Stimulated activated CD4-positive, alpha-beta T cell treated with anti-CD3 and anti-CD28 coated beads, Interleukin-15, amount 100 ng/mL, for 48 hours (primary cell): ENCODE measurements at places on chromosomes 2 and 18.

DNA sequence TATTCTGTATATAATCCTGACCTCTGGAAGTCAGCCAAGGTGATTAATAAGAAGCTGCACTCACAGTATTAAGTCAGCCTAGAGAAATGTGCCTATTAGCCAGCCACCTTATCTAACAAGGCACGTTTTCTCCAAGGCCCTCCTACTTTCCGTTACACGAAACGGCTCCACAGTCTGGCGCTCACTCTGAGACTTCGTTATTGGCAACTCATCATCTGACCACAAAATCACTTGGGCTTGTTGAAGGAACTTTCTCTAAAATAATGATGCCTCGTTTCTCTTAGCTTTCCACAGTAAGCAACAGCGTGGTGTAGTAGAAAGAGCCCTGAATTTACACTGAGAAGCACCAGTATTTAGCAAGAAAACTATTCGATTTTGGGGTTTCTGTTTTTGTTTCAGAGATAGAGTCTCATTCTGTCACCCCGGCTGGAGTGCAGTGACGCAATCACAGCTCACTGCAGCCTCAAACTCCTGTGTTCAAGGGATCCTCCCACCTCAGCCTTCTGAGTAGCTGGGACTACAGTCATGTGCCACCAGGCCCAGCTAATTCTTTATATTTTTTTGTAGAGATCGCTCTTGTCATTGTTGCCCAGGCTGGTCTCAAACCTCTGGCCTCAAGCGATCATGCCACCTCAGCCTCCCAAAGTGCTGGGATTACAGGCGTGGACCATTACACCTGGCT lies 53.6 kb upstream of the SLC14A1 start:
- DNase-seq, result peak; percentile 46

DNA sequence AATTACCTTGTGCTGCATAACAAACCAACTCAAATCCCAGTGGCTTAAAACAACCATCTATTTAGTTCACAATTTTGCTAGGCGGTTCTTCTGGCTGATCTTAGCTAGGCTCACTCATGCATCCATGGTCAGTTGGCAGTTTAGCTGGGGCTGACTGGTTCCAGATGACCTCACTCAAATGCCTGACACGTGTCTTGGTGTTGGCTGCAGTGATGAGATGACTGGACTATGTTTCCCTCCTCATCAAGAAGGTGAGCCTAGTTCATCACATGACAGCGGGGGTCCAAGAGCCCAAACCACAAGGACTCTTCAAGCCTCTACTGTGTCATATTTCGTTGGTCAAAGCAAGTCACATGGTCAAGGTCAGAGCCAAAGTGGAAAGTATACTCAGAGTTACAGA lies 42.7 kb upstream of the ACTR3 start:
- no peak for DNase-seq

DNA sequence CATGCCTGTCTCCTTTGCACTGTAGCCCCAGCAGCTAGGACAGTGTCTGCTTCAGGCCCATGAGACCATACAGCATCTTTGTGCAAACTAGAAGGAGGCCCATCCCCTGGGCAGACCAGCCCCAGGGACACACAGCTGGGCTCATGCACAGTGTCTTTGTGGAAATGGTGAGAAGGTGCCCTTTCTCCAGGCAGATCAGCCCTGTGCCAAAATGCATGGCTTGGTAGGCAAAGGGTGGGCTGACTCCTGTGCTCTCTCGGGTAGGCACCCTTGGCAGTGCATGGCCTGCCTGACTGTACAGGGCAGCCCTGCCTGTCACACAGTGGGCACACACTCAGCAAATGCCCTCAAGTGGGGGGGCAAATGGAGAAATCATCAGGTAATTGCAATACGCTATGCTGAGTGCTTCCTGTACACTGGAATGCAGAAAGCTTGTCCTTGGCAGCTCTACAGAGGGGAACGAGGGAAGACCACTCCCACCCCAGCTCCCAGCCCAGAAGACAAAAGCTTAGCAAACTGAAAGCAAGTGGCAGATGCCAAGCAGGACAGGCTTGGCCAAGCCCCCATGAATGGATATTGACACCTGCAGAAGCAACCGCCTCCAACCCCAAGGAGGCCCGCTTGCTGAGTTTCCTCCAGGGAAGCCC lies 21.6 kb downstream of the TNS1 start:
- no peak for DNase-seq

DNA sequence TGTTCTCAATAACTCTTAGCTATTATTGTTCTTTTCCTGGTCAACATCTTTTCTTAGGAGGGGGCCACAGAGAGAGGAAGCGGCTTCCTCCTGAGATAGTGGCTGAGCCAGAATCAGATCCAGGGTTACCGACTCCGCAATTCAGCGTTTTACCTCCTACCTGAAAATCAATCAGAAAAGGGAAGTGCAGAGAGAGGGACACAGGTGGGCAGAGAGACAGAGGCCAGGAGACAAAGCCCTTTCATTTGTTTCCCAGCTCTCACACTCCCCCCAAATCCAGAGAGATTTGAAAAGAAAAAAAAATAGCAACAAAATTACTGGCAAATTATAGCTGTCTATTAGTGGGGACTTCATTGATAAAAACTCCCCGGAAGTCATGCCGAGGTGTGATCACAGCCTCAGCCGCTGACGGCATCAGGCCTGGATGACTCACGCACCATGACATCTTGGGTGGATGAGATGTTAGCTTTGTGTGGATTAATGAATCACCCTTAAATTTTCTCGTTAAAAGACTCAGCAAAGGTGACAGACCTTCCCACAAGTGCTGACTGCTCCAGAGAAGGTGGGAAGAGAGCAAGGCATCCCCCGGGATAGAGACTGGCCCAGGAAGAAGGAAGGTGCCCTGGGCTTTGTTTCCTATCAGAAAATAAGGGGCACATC lies 120.7 kb downstream of the LOXHD1 start:
- DNase-seq, result no peak

GRCh38 chr2:121340926-121341325 lies 55.9 kb upstream of the TFCP2L1 start:
- DNase-seq, result no peak

DNA sequence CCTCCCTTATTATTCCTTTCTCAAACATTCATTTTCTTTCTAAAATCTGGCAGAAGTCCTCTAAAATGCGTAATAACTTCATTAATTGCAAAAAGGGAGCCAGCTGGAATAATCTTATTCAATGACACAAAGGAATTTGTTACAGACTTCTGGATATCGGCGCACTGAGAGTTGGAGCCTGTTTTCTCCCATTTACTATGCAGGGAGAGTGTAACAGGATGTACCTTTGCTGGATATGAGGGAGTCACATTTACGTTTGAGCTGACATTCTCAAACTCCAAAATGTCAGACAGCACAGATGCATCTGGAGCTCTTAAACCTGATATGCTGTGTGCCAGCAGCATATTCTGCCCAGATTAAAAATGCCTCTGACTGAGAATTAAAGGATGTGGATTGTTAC lies 275.3 kb downstream of the TMX3 start:
- DNase-seq, result no peak

- DNase-seq, result no peak
These were observed 68.5 kb downstream of the STPG4 start for GRCh38 chr2:47086571-47086970.

- DNase-seq, result peak; percentile 35
These were observed 65.9 kb upstream of the ITM2C start for GRCh38 chr2:230798769-230799399.

- DNase-seq, result no peak
These were observed 310.3 kb upstream of the DLGAP1 start for GRCh38 chr18:4765401-4765800.

- DNase-seq, result no peak
These were observed 36.6 kb upstream of the SKOR2 start for GRCh38 chr18:47287911-47288585.

DNA sequence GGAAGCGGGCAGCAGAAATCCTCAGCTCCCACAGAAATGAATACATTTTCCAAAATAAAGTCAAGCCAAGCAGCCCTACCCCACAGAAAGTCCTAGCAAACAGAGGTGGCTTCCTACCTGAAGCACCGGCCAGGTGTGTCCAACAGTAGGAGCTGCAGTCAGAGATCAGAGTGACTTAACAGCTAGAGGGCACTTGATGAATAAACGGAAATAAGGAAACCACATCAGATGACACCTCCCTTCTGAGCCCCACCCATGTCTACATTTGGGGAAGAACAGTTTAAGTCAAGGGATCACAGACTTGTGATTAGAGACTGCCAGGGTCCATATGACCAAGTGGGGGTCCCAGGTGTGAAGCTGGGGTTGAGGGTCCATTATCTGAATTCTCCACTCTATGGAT lies at the start of gene CXCR1:
Gene CXCR1, minus strand, starts transcription at position 172 of the 400 bp plus-strand sequence. CDS start 1,751 bp downstream, outside the sequence.
- DNase-seq, result no peak

- no peak for DNase-seq
These were observed 58.8 kb upstream of the DYNAP start for GRCh38 chr18:54532222-54532621.

DNA sequence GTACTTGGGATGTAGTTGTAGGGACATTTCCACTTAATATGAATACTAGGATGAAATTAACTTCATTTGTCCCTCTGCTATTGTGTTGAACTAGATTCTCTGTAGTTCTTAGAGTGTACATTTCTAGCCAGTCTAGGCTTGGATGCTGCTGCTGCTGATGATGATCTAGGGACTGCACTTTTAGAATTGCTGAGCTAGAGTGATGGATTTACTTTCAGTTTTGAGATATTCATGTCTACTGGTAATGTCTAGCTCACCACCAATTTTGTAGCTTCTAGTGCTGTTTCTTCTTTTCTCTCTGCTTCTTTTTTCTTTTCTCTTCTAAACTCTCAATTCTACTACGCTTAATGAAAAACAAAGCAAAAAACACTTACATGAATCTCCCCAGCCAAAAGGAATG lies 49.4 kb downstream of the MRPS9 start:
- DNase-seq, result no peak

- DNase-seq, result no peak
These were observed 164.0 kb upstream of the SESTD1 start for GRCh38 chr2:179428649-179429048.

- peak; percentile 27 for DNase-seq
These were observed 86.0 kb downstream of the RBMS1 start for GRCh38 chr2:160407393-160408172.

DNA sequence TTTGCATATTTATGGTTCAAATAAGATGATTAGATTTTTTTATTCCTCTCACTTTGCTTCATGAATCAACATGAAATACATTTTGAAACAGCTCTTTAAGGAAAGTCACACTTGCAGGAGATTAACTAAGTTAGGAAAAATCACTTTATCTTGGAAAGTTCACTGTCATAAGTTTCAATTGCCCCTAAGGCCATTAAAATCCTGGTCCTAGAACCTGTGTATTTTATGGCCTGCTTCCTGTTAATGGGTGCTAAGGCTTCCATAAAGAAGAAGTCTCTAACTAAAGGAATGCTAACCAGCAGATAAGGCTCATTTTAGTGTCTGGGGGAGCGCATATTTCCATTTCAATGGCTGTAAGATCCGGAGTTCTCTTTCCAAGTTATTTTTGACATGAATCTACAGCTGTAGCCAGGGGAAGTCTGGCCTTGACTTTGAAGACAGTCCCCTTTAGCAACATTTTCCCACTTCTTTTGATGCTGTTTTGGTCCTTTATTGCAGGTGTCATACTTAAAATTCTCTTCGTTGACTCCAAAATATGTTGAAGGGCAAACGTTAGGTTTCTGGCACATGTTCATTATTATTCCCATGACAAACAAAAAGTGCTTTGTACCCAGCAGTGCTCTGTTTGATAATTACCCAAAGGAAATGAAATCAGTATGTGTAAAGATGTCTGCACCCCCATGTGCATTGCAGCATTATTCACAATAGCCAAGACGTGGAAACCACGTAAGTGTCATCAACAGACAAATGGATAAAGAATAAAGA lies 34.4 kb upstream of the SH3BP4 start:
- DNase-seq, result no peak

- DNase-seq, result no peak
These were observed 5.1 kb downstream of the CNNM3 start for GRCh38 chr2:96821113-96821675.

DNA sequence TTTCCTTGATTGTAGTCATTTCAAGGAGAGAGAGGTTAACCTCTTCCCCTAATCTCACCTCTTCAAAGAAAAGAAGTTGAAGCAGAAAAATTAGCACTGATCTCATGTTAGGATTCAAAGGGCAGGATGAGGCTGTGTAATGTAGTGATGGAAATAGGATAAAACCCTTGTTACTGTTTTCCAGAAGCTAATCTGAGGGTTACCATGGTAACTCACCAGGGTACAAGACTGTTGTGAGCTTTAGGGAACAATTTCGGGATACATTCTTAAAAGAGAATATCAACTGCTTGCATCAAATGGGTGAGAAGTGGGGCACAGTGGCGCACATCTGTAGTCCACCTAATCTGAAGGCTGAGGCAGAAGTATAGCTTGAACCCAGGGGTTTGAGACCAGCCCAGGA lies 64.9 kb upstream of the SLC39A10 start:
- no peak for DNase-seq

DNA sequence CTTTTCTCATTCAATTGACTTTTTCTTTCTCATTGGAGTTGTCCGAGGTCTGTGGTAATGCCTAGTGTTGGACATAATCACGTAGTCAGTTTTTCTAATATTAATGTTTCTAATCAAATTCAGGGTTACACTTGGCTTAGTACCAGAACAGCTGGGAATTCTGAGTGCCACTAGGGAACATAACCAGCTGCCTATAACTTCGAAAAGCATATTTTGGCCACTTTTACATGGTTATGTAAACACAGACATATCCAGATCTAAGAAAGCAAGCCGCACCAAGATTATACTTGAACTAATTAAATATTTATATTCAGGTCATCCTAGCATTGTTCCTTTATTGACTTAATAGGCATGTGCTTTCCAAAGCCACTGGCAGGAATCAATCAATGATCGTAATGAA lies 91.1 kb upstream of the ARHGAP28 start:
- no peak for DNase-seq

DNA sequence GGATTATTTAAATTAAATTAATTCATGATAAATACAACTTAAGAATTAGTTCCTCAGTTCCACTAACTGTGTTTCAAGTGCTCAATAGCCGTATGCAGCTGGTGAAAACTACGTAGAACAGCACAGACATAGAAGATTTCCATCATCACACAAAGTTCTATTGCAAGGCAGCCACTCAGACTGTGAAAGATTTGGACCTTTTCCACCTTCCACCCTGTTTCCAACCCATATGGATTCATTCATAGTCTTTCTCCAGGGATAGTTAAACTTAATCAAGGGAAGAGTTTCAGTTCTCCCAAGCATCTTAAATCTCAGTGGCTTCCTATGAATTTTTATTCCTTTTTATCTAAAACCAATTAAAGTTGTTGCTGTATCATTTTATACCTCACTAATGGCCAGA lies 2030.8 kb downstream of the SUCLG1 start:
- no peak for DNase-seq

GRCh38 chr2:145323512-145323911 lies 803.6 kb upstream of the ZEB2 start:
- DNase-seq, result no peak

GRCh38 chr2:217858519-217859491 lies 144.0 kb downstream of the TNS1 start:
- DNase-seq, result no peak

- DNase-seq, result no peak
These were observed 90.6 kb upstream of the RAB6C start for GRCh38 chr2:129888896-129889295.

- DNase-seq, result peak; percentile 21
These were observed 10.7 kb downstream of the BABAM2 start for GRCh38 chr2:27901234-27901633.

GRCh38 chr2:152555048-152555447 lies 162.2 kb downstream of the PRPF40A start:
- DNase-seq, result no peak

GRCh38 chr2:236974752-236975151 lies 110.9 kb upstream of the COPS8 start:
- no peak for DNase-seq

GRCh38 chr2:114442510-114442909 lies at the start of gene DPP10:
TSS of gene DPP10 (plus strand) at chr2:114442641.
- no peak for DNase-seq

GRCh38 chr2:148161909-148162435 lies 141.1 kb downstream of the MBD5 start:
- no peak for DNase-seq

- DNase-seq, result no peak
These were observed 177.2 kb downstream of the SH3RF3 start for GRCh38 chr2:109306190-109306589.
